Thoracic aorta endothelial cell (primary cell): ENCODE measurements at places on chromosomes 7 and 10. TPM values are rescaled to one million over a fixed set of nuclear protein-coding genes. Genes with fewer than 3 reads are reported as not detected.

Gene GPR15LG
- not detected in 2 replicates for total RNA-seq

Gene PLXDC2
- 0.93 and 1.5 TPM in 2 replicates for total RNA-seq

Gene C7orf33
- not detected in 2 replicates for total RNA-seq

Gene C10orf67
- not detected in 2 replicates for total RNA-seq

Gene SAP25
- 0.53 TPM in 1 of 2 replicates, not detected in the other for total RNA-seq

Gene C10orf90
- total RNA-seq = not detected in 2 replicates

Gene TMEM213
- total RNA-seq = not detected in 2 replicates

Gene FGL2
- 0.13 and 0.22 TPM in 2 replicates for total RNA-seq

Gene SYT15
- total RNA-seq = 0.13 and 0.14 TPM in 2 replicates

Gene PLCE1
- under 0.01 and 0.07 TPM in 2 replicates for total RNA-seq

Gene PRF1
- total RNA-seq = not detected in 2 replicates
